Panc1 (cell line): ENCODE measurements at places on chromosomes 1 and 21.
A peak's percentile ranks its signal among the peaks of the same experiment; 100 is the strongest.

DNA sequence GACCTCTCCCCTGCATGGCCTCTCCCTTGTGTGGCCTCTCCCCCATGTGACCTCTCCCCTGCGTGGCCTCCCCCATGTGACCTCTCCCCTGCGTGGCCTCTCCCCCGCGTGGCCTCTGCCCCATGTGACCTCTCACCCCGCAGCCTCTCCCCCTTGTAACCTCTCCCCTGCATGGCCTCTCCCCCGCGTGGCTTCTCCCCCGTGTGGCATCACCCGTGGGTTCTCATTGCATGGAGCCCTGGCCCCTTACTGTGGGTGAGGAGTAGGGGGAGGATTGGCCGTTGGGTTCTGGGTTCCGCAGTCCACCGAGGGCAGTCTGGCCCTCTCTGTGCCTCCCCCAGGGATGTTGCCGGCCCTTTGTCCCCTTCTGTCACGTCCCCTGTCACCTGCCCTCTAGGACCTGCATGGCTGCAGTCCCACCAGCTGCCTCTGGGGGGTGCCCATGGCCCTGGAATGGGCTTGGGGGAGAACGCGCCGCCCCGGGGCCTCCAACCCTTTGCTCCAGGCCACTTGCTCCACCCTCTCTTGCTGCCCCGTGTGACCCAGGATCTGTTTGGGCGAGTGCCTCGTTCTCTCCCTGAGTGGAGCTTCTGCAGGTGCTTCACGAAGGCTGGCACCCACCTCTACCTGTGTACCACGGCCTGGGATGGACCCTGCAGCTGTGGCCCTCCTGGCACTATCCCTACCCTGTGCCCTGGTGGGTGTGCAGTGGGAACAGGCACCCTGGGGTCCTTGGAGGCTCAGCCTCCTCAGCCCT lies 21.3 kb downstream of the RRP1 start:
- DNase-seq: no peak
- H3K27me3 ChIP-seq: no peaks in the 10 kb centered on the region
- no peak overlapping the region for H3K4me3 ChIP-seq

GRCh38 chr1:208848854-208849253 lies 604.7 kb upstream of the PLXNA2 start:
- no peak for DNase-seq
- no peaks in the 10 kb centered on the region for H3K27me3 ChIP-seq
- H3K4me3 ChIP-seq: no peak overlapping the region
- no peak overlapping the region for H3K27ac ChIP-seq
- no peaks in the 10 kb centered on the region for H3K4me1 ChIP-seq

GRCh38 chr1:185670187-185670627 lies 64.0 kb upstream of the HMCN1 start:
- H3K36me3 ChIP-seq: no peaks in the 10 kb centered on the region
- no peaks in the 10 kb centered on the region for H3K27me3 ChIP-seq
- no peak overlapping the region for H3K4me3 ChIP-seq
- H3K27ac ChIP-seq: peak overlapping the region; percentile 69; the same call in 1 of the 2 replicates

GRCh38 chr1:232643251-232643650 lies 13.3 kb upstream of the SIPA1L2 start:
- DNase-seq: no peak
- no peak overlapping the region for H3K4me3 ChIP-seq
- H3K27me3 ChIP-seq: no peaks in the 10 kb centered on the region
- no peaks in the 10 kb centered on the region for H3K4me1 ChIP-seq
- H3K27ac ChIP-seq: no peak overlapping the region
- H3K36me3 ChIP-seq: no peaks in the 10 kb centered on the region

GRCh38 chr1:101757985-101758384 lies 238.7 kb downstream of the OLFM3 start:
- H3K27ac ChIP-seq: no peak overlapping the region
- H3K4me1 ChIP-seq: no peaks in the 10 kb centered on the region
- no peaks in the 10 kb centered on the region for H3K27me3 ChIP-seq
- no peak for DNase-seq
- no peak overlapping the region for H3K4me3 ChIP-seq

DNA sequence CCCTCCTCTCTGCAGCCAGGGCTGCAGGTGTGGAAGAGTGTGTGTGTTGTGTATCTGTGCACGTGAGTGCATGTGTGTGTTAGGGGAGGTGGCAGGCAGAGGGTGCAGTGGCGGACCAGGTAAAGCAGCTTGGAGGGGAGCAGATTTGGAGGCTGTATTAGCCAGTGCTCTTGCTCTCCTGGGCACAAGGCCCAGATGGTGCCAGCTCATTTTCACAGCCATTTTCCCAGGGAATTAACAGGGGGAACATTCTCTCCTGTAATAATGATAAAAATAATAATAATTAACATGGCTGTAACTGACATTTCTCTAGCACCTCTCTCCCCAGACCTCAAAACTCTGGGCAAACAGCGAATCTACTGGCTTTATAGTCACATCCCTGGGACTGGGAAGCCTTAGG lies 43.6 kb downstream of the LRRN2 start:
- H3K27me3 ChIP-seq: no peaks in the 10 kb centered on the region
- H3K27ac ChIP-seq: no peak overlapping the region
- no peak overlapping the region for H3K4me3 ChIP-seq
- no peaks in the 10 kb centered on the region for H3K4me1 ChIP-seq
- H3K36me3 ChIP-seq: no peaks in the 10 kb centered on the region

DNA sequence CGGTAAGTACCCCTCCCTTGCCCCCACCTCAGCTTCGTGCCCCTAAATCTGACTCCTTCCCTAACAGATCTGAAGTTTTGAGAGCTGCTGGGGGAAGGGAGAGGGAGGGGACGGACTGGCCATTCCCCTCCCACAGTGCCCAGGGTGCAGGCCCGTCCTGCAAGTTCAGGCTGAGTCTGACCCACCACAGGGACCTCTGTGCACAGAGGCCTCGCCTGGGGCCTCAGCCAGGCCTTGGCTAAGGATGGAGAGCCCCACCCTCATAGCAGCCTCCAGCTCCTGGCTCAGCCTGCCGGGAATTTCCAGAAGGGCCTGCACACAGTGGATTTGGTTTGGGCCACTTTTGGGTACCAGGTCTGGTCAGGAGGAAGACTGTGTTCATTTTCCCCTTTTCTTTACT lies 31.2 kb upstream of the TNFRSF1B start:
- no peak overlapping the region for H3K4me3 ChIP-seq
- H3K36me3 ChIP-seq: no peaks in the 10 kb centered on the region
- no peaks in the 10 kb centered on the region for H3K27me3 ChIP-seq
- H3K4me1 ChIP-seq: peaks cover 9% of the 10 kb centered on the region

- no peak overlapping the region for H3K27ac ChIP-seq
- H3K4me3 ChIP-seq: no peak overlapping the region
- no peak for DNase-seq
- H3K27me3 ChIP-seq: no peaks in the 10 kb centered on the region
These were observed 46.2 kb downstream of the DISP1 start for GRCh38 chr1:222861062-222861461.

GRCh38 chr1:27551953-27552312 lies 52.0 kb downstream of the AHDC1 start:
- H3K4me1 ChIP-seq: peaks cover 20% of the 10 kb centered on the region
- no peaks in the 10 kb centered on the region for H3K27me3 ChIP-seq
- H3K36me3 ChIP-seq: 0 out of 2 replicates have a peak, but pooled peaks cover 2% of the 10 kb centered on the region
- no peak overlapping the region for H3K4me3 ChIP-seq
- no peak for DNase-seq

GRCh38 chr21:31136891-31137290 lies 98.6 kb upstream of the KRTAP19-8 start:
- H3K36me3 ChIP-seq: no peaks in the 10 kb centered on the region
- no peaks in the 10 kb centered on the region for H3K4me1 ChIP-seq
- H3K27me3 ChIP-seq: no peaks in the 10 kb centered on the region
- DNase-seq: no peak
- no peak overlapping the region for H3K4me3 ChIP-seq

DNA sequence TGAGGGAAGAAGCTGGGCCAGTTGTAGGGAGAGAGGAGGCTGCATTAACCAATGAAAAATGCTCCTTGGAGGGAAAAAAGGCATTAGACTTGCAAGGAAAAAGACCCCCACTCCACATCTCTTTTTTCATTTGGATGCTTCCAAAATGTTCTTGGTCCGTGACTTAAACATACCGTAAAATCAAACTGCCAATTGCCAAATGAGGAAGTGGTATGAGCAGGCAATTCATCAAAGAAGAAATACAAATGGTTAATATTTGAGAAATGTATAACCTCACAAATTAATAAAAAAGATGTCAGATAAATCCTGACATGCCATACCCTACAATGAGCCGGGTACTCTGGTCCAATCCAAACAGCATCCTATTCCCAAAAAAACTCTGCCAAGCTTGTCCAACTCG lies 30.6 kb downstream of the KANK4 start:
- H3K27ac ChIP-seq: no peak overlapping the region
- DNase-seq: no peak

DNA sequence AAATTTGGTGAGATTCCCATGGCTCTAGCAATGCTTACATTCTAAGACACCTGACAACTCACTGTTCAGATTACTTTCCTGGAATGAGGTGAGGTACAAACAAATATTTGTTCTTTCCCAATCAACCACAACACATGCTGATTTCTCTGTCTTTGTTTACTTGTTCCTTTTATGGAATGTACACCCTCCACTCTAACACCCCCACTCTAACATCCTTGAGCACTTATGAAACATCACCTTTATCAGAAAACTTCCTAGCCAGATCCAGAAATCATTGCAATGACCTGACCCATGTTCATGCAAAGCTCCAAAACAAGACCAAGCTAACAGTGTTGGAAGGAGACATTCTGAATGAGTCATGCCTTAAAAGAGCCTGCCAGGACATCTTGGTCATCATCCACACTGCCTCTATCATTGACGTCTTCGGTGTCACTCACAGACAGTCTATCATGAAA lies 35.5 kb downstream of the HSD3B1 start:
- no peaks in the 10 kb centered on the region for H3K4me1 ChIP-seq
- H3K27ac ChIP-seq: no peak overlapping the region
- no peaks in the 10 kb centered on the region for H3K36me3 ChIP-seq
- DNase-seq: no peak

GRCh38 chr1:27538793-27539192 lies 48.8 kb upstream of the WASF2 start:
- H3K4me3 ChIP-seq: no peak overlapping the region
- peaks cover 2% of the 10 kb centered on the region; the same call in 1 of the 2 replicates for H3K36me3 ChIP-seq
- no peaks in the 10 kb centered on the region for H3K27me3 ChIP-seq
- peaks cover 75% of the 10 kb centered on the region for H3K4me1 ChIP-seq
- no peak for DNase-seq

GRCh38 chr1:181583598-181583997 lies 100.3 kb downstream of the CACNA1E start:
- no peaks in the 10 kb centered on the region for H3K36me3 ChIP-seq
- H3K27ac ChIP-seq: no peak overlapping the region
- DNase-seq: no peak
- no peak overlapping the region for H3K4me3 ChIP-seq

- no peaks in the 10 kb centered on the region for H3K36me3 ChIP-seq
- no peak overlapping the region for H3K27ac ChIP-seq
- no peaks in the 10 kb centered on the region for H3K27me3 ChIP-seq
- H3K4me1 ChIP-seq: no peaks in the 10 kb centered on the region
These were observed 108.8 kb downstream of the TNFSF18 start for GRCh38 chr1:172941945-172942344.

DNA sequence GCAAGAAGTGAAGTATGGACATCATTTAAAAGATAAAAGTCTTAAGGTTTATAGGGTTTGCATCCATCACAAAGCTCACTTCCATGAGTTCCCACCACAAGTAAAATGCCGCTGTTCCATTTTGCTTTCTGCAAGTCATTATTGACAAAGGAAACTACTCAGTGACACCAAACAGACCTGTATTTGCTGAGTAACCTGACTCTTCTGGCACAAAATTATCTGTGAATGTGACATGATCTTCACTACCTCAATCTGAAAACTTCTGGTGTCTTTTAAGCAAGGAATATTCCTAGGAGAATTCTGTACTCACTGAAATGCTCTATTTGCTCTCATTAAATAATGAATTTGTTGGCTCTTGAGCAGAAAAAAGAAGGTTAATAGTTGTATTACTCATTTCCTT lies 1077.4 kb upstream of the ADGRL4 start:
- no peaks in the 10 kb centered on the region for H3K27me3 ChIP-seq
- no peak for DNase-seq
- H3K27ac ChIP-seq: no peak overlapping the region
- H3K4me3 ChIP-seq: no peak overlapping the region

GRCh38 chr1:17895986-17896385 lies 140.9 kb downstream of the ACTL8 start:
- no peak overlapping the region for H3K4me3 ChIP-seq
- peaks cover 5% of the 10 kb centered on the region for H3K27me3 ChIP-seq
- H3K4me1 ChIP-seq: no peaks in the 10 kb centered on the region
- H3K27ac ChIP-seq: no peak overlapping the region

DNA sequence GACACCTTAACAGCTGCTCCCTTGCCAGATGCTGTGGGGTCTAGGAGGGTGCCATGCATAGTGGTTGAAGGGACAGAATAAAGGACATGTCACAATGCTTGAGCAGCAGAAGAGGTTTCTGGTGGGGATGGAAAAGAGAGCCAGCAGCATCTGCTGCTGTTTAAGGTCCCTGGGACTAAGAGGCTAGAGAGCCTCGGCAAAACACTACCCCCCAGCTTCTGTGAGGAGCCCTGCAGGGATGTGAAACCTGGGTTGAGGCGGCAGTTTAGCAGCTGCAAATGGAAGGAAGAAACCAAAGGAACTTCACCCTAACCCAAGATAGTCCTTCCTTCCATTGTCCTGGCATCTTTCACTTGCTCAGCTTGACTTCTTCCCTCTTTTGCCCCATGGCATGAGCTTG lies 39.4 kb downstream of the PLXNA2 start:
- H3K4me1 ChIP-seq: no peaks in the 10 kb centered on the region
- no peak overlapping the region for H3K4me3 ChIP-seq
- no peaks in the 10 kb centered on the region for H3K27me3 ChIP-seq
- no peaks in the 10 kb centered on the region for H3K36me3 ChIP-seq
- no peak for DNase-seq

DNA sequence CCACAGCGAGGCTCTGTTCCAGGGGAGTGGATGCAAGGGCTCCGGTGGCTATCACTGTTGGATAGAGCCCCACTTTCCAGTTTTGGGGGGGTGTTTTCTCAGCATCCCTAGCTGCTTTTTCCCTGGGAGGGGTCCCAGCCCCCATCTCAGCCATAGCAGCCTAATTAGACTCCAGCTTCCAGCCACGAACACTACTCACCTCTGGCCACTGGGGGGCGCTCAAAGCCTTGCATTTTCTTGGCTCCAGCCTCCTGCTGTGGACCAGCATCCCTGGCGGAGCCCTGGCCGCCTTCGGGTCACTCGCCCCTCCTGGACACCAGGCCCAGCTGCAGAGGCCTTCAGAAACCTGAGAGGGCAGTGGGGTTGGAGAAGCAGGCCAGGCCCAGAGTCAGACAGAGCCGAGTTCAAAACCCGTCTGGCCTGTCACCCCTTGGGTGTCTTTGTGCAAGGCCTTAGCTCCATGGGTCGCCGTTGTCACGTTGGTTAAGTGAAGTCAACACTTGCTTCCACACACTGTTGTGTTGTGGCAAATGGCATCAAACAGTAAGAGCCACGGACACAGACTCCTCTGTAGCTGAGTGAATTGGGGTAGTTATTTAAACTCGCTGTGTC lies 93.5 kb upstream of the ACTL8 start:
- no peaks in the 10 kb centered on the region for H3K27me3 ChIP-seq
- H3K36me3 ChIP-seq: no peaks in the 10 kb centered on the region
- no peak overlapping the region for H3K27ac ChIP-seq

- H3K27ac ChIP-seq: no peak overlapping the region
- no peak for DNase-seq
- no peaks in the 10 kb centered on the region for H3K4me1 ChIP-seq
These were observed 92.9 kb downstream of the UBIAD1 start for GRCh38 chr1:11365744-11366387.

- H3K36me3 ChIP-seq: no peaks in the 10 kb centered on the region; the same call in 1 of the 2 replicates
- peaks cover 11% of the 10 kb centered on the region; the same call in 1 of the 2 replicates for H3K4me1 ChIP-seq
- H3K27ac ChIP-seq: peak overlapping the region; percentile 60; the same call in 1 of the 2 replicates
- H3K4me3 ChIP-seq: no peak overlapping the region
These were observed 9.1 kb downstream of the SSBP3 start for GRCh38 chr1:54397090-54397591.

GRCh38 chr1:97277891-97278654 lies 556.5 kb downstream of the PTBP2 start:
- no peaks in the 10 kb centered on the region for H3K27me3 ChIP-seq
- no peak overlapping the region for H3K27ac ChIP-seq
- no peaks in the 10 kb centered on the region for H3K4me1 ChIP-seq
- peak; percentile 52 for DNase-seq
